ENCODE measurements at places on chromosomes 4 and X. TPM values are rescaled to one million over a fixed set of nuclear protein-coding genes. Genes with fewer than 3 reads are reported as not detected.

The TAF9B gene
- total RNA-seq = 23.0 TPM

The TEX13D gene
- total RNA-seq = not detected

The MTM1 gene
- 24.4 TPM for total RNA-seq

DNA sequence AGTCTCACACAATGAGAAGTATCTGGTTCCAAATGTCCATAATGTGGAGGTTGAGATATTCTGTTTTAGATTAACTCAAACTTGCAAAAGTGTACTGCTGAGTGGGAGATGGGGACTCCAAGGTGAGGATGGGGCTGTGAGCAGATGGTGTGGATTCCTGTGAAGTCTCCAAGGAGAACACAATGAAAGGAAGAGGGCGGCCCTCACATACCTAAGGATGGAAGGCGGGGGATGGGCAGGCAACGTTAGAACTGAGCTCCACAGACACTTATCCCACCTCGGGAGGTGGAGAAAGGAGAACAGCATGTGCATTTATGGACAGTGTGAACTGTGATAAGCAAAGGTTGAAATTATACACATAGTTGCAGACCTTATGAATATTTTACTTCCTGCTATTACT lies 9.9 kb upstream of the SPATA4 start:
- DNase-seq = no peak

- DNase-seq = peak; percentile 37
Measured at GRCh38 chrX:120251471-120252011, 929 bp downstream of the ZBTB33 start.

DNA sequence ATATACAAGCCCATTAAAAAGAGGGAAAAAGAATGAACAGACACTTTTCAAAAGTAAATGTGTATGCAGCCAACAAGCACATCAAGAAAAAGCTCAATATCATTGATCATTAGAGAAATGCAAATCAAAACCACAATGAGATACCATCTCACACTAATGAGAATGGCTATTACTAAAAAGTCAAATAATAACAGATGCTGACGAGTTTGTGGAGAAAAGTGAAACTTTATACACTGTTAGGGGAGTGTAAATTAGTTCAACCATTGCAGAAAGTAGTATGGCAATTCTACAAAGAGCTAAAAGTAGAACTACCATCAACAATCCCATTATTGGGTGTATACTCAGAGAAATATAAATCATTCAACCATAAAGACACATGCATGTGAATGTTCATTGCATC lies 203.0 kb downstream of the ARAP2 start:
- no peak for DNase-seq

DNA sequence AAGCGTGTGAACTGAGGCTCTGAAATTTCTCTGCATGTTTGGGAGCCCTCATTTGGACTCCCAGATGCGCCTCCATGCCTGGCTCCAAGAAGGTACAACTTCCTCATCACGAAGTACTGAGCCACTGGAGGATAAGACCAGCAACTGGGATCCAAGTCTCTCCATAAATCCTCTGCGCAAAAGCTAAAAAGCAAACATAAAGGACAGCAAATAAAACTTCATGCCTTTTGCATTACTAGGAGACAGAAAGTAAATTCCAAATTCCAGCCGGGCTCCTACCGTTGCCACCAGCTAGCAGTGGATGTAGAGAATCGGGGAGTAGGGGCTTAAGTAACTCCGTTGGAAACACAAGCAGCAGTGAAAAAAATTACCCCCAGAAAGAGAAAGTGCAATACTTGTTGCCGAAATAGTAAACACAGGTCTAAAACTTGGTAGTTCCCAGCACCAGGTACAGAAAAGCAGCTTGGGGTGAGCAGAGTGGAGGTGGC lies 477.1 kb upstream of the TENM3 start:
- DNase-seq = no peak

- no peak for DNase-seq
Measured at GRCh38 chr4:150619042-150619441, 37.1 kb downstream of the MAB21L2 start.

- DNase-seq = no peak
Measured at GRCh38 chr4:81604683-81605218, 133.0 kb upstream of the RASGEF1B start.

GRCh38 chr4:172546782-172547181 lies 621.8 kb upstream of the GALNT7 start:
- DNase-seq = no peak

- no peak for DNase-seq
Measured at GRCh38 chr4:60724623-60725022, 475.5 kb upstream of the ADGRL3 start.

DNA sequence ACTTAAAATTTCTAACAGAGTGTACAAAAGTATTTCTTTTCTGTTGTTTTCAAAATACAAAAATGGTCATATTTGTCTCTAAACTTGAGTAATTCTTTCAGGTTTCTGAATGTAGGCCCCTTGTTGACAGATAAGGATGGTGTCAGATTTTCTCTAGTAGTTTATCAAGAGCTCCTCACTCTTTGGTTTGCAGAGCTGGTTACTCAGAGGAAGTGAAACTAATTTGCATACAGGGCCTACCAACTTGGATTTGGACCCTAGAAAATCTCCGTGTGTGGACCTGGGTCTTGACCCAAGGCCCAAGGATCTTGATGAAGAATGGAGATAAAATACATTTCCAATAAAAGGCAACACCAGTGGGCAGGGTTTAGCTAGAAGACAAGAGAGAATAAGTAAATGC lies 433 bp upstream of the ADH6 start:
- no peak for DNase-seq

All from activated CD4-positive, alpha-beta memory T cell treated with anti-CD3 and anti-CD28 coated beads for 36 hours (primary cell).